H54 (cell line): ENCODE measurements at places on chromosomes 3 and 15.

- no peak for DNase-seq
Observed at GRCh38 chr15:31975830-31976229, 54.5 kb upstream of the CHRNA7 start.

- DNase-seq = peak; percentile 64
Observed at GRCh38 chr3:123143669-123144411, 57.9 kb upstream of the SEC22A start.

GRCh38 chr3:138206196-138206595 lies 19.1 kb downstream of the ARMC8 start:
- no peak for DNase-seq

DNA sequence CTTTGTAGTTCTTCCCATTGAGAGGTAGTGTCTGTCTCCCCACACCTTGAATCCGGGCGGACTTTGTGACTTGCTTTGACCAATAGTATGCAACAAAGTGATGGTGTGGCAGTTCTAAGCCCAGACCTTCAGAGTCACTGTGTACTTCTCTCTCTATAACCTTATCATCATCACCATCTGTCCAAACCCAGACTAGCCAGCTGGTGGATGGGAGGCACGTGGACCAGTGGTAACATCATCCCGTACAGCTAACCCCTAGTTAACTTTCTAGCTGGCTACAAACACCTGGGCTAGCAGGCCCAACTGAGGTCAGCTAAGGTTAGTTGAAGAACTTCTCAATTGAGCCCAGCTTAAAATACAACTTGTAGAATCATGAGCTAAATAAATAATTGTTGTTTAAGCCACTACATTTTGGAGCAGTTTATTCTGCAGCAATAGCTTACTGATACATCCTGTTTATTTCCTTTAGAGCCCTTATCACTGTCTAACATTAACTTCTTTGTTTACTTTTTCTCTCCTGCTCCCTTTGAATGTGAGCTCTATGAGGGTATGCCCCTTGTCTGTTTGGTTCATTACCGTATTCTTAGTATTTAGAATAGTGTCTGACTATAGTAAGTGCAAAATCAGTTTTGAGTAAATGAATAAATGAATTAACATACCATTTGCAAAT lies 11.5 kb upstream of the CCR9 start:
- no peak for DNase-seq

- no peak for DNase-seq
Observed at GRCh38 chr3:156583469-156583868, 28.6 kb upstream of the SSR3 start.

- DNase-seq = no peak
Observed at GRCh38 chr3:101279162-101279561, 41.2 kb downstream of the IMPG2 start.
